ENCODE measurements at places on chromosomes 4 and X.

DNA sequence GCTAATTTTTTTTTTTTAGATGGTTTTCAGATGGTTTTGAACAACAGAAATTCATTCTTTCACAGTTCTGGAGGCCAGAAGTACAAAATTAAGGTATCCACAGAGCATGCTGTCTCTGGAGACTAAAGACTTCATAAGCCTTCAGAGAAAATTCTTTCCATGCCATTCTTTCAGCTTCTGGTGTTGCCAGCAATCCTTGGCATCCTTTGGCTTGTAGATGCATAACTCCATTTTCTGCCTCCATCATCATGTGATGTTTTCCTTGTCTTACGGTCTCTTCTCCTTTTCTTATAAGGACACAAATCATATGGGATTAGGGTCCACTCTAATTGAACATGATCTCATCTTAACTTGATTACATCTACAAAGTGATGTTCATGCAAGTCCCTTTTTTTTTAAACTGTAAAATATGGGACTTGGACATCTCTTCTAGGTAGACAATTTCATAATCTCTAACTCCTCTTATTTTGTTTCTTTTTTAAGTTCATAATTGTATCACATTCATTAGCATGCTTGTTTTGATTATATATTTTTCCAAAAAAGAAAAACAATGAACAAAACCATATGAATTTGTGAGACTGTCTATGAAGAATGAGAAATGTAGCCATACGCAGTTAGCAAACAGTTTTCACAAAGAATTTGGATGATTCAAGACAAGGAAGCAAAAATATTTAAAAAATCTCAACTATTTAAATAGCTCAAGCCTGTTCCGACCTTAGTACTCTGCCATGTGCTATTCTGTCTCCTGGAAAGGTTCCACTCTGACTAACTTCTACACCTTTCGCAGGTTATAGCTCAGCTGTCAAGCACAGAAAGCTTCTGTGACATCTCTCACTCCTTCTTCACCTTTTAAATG, 53.1 kb upstream of the GIMD1 start:
- no peak for DNase-seq

- no peak for DNase-seq
Observed at GRCh38 chr4:90958256-90958895, 831.2 kb downstream of the CCSER1 start.

DNA sequence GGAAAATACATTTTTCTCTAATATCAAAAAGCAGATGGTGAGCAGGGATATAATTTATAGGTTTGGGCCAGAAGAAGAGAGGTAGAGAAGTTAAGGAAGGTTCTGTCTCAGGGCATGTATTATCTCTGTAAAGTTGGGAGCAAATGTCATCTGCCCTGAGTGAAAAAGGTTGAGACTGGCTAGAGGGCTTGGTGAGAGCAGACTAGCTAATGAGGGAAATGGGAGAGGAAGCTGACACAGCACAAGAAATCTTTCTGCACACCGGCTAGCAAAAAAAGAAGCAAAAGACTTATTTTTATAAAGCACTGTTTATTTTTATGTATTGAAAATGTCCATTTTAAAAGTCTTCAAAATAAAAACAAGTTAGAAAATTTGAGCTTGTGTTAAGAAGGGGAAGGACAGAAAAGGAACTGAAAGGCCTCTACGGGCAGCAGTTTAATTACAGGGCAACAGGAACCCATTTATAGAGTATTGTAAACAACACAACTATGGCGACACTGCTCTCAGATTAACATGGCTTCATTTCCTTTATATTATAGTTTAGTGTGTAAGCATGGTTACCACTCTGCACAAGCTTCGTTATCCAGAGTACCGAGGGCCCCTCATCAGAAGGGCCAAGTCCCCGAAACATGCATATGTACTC, 17.4 kb downstream of the CD40LG start:
- DNase-seq = no peak

GRCh38 chr4:47462799-47463234, 685 bp downstream of the COMMD8 start:
- DNase-seq = no peak

- DNase-seq = no peak
Observed at GRCh38 chr4:39124885-39125599, 57.3 kb upstream of the WDR19 start.

DNA sequence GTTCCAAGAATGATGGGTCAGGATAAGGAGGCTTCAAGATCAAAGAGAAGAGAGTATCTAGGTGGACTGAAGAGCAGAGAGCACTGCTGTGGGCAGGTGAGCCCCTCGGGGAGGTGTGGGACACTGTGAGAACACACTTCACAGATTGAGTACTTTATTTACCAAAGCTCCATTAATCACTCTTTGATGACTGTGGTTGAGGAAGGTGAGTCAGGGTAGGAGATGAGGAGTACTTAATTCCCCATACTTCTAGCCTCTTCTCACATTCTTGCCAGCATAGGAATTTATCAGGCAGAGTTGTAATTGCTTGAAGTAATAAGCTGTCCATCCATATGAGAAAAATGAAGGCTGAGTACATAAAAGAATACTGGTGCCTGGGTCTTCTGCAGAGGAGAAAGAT, 375.3 kb downstream of the PCDH10 start:
- no peak for DNase-seq

DNA sequence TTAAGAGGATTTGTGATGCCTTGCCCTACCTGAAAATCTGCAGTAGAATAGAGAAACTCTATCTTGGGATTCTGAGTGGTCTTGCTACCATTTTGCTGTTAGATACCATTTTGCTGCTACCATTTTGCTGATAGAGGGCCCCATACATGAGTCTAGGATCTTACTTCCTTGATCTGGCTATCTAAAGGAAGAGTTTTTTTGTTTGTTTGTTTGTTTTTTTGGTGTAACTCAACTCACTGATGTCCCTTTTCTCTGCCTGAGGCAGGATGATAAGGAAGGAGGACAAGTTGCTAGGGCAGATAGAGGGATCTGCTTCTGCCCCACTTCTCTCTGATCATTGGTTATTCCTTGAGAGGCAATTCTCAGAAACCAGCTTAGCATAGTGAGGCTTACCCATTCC, 31.0 kb downstream of the XK start:
- DNase-seq = no peak

- no peak for DNase-seq
Observed at GRCh38 chr4:84530454-84530853, 31.4 kb upstream of the NKX6-1 start.

GRCh38 chr4:139749338-139749737, 83.7 kb downstream of the MGST2 start:
- DNase-seq = no peak

DNA sequence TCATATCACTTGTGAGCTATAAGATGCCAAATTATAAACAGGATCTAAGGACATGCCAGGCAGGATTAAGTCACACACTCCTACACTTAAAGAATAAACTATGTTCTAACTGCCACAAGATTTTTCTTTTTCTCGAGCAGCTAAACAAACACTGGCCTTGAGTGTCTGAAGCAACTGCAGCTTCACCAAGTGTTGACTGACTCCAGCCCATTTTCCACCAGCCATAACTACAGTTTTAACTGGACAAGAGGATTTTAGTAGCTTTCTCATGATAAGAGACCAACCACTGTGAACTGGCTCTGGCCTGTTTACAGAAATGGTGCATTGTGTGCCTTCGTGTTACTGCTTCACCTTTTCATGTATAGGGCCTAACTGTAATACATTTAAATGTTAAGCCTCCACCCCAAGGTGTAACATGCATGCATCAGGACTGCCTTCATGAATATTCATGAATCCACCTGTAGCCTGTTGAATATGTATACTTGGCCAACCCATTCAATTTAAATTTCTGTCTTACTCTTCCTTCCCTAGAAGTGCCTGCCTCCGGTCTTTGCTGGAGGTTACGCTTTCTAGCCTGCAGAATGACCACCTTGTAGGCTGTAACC, 10.8 kb downstream of the UCP1 start:
- DNase-seq = no peak

All from stimulated activated CD8-positive, alpha-beta memory T cell treated with anti-CD3 and anti-CD28 coated beads, Interleukin-7, amount 100 ng/mL, for 1 hour (primary cell).